Activated CD8-positive, alpha-beta memory T cell treated with anti-CD3 and anti-CD28 coated beads for 4 hours (primary cell): ENCODE measurements at places on chromosomes 6 and 20.

DNA sequence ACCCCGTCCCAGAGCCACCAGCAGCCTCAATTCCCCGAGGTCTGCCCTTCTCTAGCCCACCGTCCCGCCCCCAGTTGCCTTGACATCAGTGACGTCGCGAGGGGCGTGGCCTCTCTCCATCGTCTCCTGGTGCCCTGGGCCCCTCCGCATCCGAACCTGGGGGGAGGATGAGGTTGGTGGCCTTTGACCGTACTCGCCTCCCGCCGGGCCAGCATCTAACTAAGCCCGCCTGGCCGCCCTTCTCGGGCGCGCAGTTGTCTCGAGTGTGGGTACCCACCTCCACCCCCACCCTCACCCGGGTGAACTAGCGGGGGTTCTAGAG, 5.5 kb upstream of the ARMC12 start:
- peak; percentile 90 for DNase-seq

DNA sequence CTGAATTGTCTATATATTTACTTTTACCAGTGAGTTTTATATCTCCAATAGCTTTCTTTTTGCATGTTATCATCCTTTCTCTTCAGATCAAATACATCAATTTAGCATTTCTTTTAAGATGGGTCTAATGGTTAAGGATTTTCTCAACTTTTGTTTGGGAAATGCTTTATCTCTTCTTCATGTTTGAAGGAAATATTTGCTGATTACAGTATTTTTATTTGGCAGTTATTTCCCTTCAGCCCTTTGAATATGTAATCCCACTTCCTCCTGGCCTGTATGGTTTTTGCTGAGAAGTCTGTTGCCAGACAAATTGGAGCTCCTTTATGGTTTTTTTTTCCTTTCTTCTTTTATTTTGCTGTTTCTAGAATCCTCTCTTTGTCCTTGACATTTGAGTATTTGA, 6.7 kb upstream of the CST9L start:
- DNase-seq = no peak

DNA sequence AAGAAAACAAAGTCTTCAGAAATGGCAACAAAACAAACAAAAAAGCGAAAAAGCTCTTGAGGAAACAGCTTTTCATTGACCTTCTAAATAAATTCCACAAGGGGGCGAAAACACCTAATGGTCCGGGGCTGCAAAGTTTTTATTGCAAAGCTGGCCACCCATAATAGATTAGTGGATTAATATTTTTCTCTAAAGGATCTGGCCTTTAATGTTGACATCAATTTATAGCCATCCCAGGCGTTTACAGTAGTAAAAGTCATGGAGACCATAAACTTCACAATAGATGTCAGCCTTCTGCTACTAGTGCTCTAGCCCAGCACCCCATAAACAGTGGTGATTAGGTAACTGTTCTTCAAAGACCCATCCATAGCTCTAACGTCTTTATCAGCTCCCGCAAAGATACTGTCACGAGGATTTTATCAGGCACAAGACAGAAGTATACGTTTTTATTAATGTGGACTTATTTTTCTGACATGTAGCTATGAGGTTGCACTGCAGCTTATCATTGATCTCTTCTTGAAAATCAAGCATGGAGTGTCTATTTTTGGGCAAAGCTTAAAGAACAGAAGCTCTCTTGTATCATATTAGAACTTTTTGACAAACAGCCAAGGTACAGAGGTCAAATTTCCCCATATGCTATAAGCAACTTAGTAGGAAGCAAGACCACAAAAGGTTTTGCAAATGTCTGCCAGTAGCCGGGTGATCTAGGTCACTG, 4.7 kb downstream of the CITED2 start:
- DNase-seq = no peak

DNA sequence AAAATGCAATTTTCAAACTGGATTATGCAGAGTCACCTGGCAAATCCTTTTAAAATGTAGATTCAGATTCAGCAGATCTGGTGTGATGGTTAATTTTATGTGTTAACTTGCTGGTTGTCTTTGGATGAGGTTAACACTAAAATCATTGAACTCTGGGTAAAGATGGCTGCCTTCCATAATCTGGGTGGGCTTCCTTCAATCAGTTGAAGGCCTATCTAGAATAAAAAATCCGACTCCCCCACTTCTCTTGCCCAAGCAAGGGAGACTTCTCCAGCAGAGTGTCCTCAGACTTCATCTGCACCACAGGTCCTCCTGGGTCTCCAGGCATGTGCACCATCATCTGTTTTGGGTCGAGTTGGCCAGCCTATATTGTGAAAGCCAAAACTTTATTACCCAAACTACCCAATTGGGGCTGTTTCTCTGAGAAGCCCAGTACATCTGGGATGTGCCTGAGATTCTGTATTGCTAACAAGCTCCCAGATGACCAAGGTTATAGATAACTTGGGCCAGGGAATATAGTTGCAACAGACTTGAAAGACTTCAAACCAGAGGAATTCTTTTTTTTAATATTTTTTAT, 1.6 kb upstream of the SLC17A5 start:
- DNase-seq = no peak

DNA sequence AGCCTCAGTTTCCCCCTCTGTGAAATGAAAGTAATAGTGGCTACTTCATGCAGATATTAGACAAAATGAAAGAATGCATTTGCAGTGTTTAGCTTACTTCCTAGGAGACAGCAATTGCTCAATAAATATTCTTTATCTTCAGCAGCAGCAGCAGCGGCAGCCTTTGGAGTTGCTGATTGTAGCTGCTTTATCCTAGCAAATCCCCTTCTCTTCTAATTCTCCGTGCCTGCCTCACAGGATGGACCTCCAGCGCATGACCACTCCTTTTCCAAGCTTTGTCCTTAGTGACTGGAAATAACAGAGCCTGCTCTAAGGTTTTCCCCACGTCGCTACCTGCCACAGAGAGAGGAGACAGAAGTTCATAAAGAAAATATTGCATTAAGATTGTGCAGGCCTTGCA, 279.8 kb downstream of the TSHZ2 start:
- no peak for DNase-seq

DNA sequence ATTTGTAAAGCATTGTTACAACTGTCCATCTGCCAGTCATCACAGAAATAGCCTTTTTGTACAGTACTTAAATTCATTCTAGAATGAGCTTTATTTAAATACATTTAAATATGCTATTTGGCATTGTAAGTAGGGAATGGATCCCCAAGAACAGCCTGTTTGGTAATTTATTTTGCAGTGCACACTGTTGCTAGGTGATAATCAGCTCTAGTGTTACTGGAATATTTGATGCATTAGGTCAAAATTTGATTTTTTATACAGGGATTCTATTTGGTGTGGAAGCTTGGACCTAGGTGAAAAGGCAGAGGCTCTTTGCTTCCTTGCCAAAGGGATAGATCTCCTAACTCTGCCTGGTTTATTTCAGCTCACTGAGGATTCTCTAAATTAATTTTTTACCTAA, 593.7 kb downstream of the EPM2A start:
- no peak for DNase-seq

DNA sequence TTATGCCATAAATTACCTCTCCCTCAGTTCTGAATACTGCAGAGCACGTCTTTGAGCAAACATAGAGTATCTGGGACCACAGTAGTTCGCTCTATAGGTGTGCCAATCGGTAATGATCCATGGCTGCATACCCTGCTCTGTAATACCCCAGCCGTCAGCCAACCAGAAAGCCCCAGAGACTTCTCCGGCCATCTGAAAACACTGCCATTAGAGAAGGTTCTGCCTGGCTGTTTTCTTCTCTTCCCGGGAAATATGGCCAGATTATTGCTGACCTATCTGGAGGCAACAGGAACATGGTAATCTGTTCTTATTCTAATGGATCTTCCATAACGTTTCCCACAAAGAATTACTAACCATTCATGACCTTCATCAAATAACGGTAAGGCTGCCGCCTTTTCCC, 139.9 kb downstream of the RPS12 start:
- DNase-seq = no peak
